ENCODE measurements at places on chromosomes 6 and 20.

DNA sequence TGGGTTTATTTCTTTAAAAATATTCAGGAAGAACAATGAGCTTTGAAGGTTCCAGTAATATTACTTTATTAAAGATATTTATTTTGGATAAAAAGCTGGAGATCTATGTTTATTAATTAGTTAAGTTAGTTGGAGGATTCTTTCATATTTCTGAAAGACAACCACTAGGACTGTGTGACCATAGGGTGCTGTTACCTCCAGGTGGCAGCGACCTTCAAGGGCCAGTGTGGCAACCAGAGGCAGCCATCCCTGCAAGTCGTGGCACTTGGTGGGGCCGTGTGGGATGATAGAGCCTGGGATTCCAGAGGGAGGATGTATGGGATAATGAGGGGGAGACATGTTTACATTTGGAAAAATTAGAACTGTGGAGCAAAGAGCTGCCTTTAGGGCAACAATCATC lies 95.5 kb upstream of the SCP2D1 start:
- no peak for DNase-seq

DNA sequence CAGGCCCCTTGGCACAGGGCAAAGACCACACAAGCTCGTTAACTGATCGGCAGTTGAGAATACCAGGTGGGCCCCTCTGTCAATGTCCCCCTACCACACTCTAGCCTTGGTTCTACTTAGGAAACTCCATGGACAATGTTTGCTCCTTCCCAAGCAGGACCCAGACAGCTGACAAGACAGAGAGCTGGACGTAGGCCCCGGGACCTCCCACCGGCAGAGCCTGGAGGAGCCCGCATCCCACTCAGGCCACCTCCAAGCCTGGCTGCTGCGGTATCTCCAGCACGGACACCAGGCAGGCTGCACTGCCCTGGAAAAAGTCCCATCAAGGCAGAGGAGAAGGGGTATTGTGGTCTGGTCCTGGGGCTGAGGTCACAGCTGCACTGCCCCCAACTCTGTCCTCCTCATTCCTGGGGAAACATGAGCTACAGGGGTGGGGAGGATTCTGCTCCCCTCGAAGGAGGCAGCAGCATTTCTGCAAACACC lies 6.2 kb upstream of the GRM4 start:
- DNase-seq, result peak; percentile 11

- no peak for DNase-seq
Measured at GRCh38 chr20:11230999-11231398, 557.2 kb upstream of the JAG1 start.

GRCh38 chr6:163250116-163250515 lies 164.4 kb upstream of the QKI start:
- DNase-seq, result no peak

DNA sequence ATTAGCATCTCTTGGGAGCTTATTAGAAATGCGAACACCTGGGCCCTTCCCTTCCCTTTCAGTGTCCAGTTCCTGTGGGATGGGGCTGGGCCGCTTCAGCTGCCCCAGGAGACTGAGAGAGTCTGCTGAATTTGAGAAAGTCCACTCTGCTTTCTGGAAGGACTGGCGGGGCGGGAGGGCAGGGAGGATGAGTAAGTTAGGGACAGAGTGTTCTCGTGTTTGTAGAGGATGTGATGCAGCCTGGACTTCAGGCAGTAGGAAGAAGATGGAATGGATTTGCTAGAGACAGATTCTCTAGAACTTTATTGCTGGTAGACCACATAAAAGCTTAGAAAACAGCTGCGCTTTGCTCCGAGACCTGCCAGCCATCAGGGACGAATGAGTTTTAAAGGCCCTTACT lies 1.1 kb upstream of the TULP4 start:
- no peak for DNase-seq

DNA sequence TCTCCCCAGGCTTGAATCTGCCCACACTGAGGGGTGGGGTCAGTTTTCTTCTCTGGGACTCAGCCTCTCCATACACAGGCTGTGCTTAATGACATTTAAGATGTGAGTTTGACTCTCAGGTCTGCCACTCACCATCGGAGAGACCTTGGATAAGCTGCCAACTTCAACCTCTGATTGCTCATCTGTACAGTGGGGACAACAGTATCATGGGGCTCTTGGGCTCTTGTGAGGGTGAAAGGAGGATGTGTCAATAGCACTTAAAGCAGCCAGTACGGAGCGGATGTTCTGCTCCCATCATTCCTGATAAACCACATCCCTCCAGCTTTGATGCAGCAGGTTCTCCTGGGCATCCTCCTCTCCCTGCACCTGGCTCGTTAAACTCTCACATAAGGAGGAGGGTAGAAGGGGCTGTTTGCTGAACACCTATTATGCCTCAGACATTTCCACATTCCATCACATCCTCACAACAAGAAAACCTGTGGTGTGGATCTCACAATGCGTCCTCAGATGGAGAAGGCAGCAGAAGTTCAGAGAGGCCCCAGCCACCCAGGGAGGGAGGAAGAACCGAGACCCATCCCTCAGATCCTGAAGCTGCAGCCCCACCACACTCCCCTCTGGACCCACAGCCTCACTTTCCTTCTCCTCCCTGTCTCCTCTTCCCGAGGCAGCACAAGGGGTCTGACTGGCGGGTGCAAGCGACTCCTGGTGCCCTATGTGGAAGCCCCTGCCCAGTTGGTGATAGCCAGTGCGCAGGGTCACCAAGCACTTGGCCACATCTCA lies 1.9 kb upstream of the PDYN start:
- no peak for DNase-seq

GRCh38 chr6:25295651-25296050 lies 16.5 kb downstream of the CARMIL1 start:
- DNase-seq, result no peak

DNA sequence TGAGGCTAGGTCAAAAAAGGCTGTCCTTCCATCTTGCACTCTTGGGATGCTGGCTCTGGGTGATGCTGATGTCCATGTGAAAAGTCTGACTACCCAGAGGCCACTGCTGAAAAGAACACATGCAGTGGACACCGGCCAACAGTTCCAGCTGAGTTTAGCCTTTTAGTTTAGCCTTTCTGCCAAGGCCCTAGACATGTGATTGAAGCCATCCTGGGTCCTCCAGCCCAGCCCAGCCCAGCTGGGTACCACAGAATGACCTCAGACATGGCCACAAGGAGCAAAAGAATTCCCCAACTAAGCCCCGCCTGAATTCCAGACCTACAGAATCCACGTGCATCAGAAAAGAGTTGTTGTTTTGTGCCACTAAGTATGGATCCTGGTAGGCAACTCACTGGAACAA lies 17.4 kb downstream of the PIGT start:
- DNase-seq, result peak; percentile 49

- no peak for DNase-seq
Measured at GRCh38 chr6:37517411-37517812, 17.7 kb upstream of the CCDC167 start.
